A172 (cell line): ENCODE measurements at places on chromosomes 4 and X.

GRCh38 chrX:110044346-110045249, 41.7 kb downstream of the TMEM164 start:
- DNase-seq: no peak

DNA sequence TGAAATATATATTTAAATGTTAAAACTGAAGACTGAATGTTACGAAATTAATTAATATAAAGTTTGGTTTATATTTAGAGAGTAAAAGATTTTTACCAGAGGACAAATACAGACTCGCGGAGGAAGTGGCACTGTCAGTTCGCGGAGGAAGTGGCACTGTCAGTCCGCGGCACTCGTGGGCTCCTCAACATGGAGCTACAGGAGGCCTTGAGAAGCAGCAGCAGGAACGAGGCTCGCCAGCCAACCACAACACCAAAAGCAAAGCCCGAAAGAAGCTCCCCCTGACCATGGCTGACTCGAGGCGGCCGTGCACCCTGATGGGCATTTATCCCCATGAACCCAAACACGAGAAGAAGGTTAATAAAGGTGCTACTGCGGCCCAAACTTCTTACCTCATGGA, 125.3 kb upstream of the PABPC4L start:
- no peak for DNase-seq

GRCh38 chrX:128754130-128754529, 701.9 kb upstream of the ACTRT1 start:
- DNase-seq: no peak

DNA sequence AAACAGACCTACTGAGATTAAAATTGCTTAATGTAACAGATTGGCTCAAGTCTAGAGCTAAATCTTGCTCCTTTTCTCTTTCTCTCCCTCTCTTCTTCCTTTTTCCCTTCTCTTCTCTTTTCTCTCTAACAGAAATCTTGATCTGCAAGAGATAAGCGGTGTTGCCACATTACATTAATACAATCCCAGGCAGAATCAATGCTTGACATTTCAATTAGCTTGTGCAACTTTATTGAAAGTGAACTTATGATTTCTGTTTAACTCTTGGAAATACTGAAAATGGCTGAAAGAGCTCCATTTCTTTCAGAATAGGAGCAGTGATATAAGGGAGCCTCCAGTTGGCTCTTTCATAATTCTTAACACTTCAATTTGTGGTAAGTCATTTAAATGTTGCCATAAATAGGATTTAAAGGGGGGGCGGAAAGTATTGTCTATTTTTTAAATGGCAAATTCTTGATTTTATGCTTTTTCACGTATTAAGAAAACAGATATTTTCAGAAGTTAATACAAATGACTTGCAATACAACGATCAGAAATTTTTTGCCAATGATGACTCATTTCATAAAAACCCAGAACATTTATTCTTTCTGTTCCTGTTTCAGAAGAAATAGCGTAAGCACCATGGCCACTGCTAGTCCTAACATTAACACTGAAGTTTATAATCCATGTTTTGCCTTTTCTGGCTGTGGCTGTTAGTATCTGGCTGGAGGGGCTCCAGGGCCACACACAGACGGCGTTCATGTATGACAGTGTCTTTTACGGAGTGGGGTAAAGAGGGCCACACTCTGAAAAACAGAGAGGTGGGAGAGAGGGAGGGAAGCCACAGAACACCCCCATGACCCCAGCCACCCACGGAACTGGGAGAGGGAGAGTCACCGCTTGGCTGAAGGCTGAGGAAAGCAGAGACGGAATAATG, 115.7 kb upstream of the FAT1 start:
- DNase-seq: peak; percentile 29

DNA sequence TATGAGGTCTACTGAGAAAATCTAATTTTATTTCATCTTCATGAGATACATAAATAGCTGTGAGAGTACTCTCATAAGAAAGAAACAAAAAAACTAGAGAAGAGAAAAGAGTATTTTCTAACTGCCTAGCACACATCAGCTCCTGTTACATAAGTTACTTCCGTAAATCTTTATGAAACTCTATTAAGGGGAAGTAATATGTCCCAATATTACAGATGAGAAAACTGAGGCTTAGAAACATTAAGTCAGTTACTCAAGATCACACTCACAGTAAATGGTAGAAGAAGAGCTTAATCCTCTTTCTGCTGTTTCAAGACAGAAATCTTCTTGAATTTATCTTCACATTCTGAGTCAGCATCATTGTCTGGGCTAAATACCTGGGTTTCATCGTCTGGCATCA, 164.1 kb downstream of the DTHD1 start:
- no peak for DNase-seq

DNA sequence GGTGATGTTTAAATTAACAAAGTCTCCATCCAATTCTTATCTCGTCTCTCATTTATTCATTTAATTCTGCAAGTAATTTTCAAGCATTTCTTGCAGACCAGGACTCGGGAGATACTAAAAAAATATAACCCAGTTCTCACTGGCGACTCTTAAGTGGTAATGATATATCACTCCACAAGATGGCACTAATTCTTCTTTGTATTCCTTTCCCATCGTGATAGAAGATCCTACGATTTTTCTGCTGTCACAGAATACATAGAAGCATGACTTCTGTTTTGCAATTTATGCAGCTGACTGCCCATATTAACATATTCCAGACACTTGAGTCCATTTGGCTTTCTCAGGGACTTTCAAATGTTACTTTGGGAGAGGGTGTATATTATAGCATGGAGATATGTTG, 64.0 kb upstream of the FGF13 start:
- peak; percentile 11 for DNase-seq

GRCh38 chrX:9102956-9103355, 69.0 kb upstream of the FAM9B start:
- DNase-seq: no peak

- peak; percentile 26 for DNase-seq
Observed at GRCh38 chr4:40827758-40828157, 78.0 kb downstream of the NSUN7 start.

GRCh38 chr4:151658959-151659600, 101.7 kb downstream of the GATB start:
- DNase-seq: peak; percentile 7

DNA sequence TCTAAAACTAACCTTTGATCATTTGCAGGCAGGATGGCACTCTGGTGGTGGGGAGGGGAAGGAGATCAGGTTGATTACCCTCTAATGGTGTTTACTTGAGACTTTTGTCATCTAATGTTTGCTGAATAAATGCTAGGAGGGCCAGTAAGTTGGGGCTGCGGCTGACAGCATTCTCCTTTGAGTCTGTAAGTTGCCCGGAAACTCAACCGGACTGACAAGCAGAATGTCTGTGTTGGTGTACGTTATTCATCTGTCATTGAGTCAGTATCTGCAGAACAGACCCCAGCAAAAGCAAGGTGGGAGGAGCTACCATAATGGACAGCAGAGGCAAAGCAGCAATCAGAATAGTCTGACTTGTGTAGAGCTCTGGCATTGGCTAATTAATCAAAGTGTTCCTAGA, 1210.6 kb upstream of the PABPC4L start:
- no peak for DNase-seq

DNA sequence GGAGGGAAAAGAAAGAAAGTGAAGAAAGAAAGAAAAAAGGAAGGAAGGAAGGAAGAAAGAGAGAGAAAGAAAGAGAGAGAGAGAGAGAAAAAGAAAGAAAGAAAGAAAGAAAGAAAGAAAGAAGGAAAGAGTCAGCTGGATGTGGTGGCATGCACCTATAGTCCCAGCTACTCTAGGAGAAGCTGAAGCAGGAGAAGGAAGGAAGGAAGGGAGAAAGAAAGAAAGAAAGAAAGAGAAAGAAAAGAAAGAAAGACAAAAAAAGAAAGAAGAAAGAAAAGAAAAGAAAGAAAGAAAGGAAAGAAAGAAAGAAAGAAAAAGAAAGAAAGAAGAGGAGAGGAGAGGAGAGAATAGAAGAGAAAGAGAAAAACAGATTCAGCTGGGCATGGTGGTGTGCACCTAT, 44.3 kb upstream of the ERVMER34-1 start:
- no peak for DNase-seq

DNA sequence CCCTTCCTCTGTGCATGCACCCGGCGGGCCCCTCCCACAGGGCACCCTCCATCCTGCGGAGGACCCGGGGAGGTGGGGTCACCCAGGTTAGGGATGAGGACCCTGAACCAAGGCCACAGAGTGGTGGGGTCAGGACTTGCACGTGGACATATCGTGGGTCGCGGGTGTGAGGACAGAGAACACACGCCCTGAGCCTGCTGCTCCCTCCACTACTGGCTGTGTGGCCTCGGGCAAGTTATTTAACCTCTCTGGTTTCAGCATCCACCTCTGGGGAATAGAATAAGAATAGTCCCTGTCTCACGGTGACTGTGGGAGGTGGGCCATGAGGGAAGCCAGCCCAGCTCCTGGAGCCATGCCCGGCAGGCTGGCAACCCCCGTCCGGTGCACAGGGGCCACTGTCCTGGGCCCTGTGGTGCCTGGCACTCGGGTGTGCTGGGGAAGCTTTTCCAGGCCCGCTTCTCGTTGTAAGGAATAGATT, 5.1 kb downstream of the PSAPL1 start:
- DNase-seq: no peak

DNA sequence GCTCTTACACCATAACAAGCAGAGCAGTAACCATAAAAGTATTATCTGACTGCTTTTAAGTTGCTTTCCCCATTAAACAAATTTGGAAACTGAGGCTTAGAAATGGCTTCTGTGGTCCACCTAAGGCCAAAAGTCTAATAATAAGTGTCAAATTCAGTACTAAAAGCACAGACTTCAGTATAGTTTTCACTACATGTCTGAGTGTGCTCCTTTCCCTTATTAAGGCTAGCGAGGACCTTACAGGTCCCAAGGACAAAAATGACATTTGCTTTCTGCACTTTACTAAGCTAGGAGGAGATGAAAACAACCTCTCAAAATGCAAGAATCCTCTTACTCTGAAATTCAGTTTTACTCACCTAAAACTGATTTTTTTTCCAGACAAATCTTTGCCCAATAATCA, 127.2 kb downstream of the ENOX2 start:
- no peak for DNase-seq

DNA sequence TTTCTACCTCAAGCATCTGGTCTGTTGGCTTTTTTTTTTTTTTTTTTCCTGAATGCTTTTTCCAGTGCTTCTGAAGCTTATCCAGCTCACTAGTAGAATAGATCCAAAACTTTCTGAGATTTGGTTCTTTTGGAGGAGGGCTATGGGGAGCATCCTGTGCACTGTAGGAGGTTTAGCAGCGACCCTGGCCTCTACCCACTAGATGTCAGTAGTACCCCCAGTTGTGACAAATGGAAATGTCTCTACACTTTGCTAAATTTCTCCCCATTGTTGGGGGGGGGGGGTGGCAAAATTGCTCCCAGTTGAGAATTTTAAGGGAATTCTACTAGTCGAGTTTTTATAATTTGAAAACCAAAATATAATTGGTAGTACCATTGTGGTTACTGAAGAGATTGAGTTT, 23.0 kb upstream of the PPA2 start:
- no peak for DNase-seq

DNA sequence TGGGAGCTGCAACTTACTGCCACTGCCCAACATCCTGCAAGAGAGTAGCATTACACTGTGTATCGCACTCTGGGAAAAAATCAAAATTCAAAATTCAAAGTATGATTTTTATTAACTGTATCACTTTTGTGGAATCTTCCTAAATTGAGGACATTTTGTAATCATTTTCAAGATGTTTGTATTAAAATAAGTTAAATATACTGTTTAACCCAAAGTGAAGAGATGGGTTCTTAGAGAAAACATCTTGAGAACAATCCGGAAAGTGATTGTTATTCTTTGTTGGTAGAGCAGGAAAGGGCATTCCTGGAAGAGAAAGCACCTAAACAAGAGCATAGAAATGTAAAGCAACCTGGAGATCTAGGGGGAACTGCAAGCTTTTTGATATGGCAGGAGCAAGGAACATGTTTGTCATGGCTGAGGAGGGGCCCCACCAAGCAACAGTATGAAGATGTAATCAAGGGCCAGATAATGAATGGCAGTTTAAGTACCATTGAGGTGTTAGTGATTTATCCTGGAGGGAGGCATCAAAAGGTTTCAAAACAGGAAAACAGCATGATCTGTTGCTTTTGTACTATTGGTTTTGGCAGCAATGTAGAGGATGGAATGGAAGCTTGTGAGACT, 14.1 kb upstream of the SEC24D start:
- no peak for DNase-seq

GRCh38 chr4:124941267-124941666, 228.7 kb upstream of the ANKRD50 start:
- DNase-seq: peak; percentile 72

DNA sequence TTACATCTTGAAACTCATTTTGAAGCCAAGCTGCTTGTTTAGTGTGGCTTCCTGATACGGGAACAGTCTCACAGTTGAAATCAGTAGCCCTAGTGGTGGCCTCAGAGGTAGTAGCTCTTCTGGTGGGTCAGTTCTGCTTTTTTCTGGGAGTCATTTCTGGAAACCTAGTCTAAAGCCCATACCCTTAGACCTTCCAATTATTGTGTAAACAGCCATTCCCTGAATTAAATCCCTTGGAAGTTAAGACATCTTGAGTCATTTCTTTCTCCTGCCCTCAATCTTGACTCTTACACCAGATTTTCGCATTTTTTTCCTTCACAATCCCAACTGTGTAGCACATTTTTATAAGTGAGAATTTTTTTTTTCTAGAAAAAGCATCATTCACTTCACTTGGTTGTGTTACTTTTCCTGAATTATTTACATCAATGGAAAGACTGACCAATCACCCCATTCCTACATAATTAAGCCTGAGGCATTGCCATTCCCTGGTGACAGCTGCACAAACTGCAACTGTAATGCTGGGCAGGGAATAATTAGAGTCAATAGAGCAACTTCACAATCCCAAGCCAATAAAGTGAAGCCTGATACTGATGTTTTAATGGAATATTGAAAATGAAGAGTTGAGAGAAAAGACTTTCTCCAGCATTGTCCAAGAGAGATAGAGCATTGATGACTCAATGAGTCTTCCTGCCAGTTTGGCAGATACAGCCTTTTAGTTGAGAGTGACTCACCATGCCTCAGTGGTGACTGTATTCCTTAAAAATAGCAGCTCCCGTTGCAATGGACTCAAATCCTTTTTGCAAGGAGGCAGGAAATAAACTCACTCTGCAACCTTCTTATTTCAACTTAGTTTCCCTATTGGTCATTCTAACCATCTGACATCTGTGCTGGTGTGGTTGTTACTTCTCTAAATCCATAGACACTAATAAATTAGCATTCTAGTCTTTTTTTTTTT, 13.0 kb upstream of the SEPSECS start:
- DNase-seq: peak; percentile 96

DNA sequence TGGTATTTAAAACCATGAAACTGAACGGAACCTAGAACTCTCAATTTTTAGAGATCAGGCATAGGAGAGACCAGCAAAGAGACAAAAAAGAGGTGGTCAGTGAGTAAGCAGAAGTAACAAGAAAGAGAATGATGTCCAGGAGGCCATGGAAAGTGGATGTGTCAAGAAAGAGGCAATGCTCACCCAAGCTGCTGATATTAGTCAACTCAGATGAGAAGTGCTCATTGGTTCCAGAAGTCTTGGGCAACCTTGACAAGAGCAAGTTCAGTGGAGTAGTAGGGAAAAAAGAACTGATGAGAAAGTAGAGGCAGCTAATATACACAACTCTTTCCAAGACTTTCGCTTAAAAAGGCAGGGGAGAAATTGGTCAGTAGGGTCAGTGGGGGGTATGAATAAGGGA, 23.0 kb upstream of the CCDC149 start:
- DNase-seq: no peak

- no peak for DNase-seq
Observed at GRCh38 chrX:63675716-63676115, 109.3 kb downstream of the ARHGEF9 start.
